Mucosa of gallbladder (tissue), 1 donor: ENCODE measurements at places on chromosomes 6 and 20. TPM values are rescaled to one million over a fixed set of nuclear protein-coding genes. Genes with fewer than 3 reads are reported as not detected.

GRCh38 chr6:165562421-165563090 lies 100.5 kb downstream of the PDE10A start:
- no peak for DNase-seq

- DNase-seq: no peak
These were observed 376.7 kb downstream of the CDH26 start for GRCh38 chr20:60334911-60335310.

GRCh38 chr6:23611776-23612381 lies 514.1 kb upstream of the NRSN1 start:
- DNase-seq: no peak

PLCB1 gene
- total RNA-seq: 19.0 TPM

GRCh38 chr20:51584116-51584515 lies 41.6 kb upstream of the NFATC2 start:
- no peak for DNase-seq

DNA sequence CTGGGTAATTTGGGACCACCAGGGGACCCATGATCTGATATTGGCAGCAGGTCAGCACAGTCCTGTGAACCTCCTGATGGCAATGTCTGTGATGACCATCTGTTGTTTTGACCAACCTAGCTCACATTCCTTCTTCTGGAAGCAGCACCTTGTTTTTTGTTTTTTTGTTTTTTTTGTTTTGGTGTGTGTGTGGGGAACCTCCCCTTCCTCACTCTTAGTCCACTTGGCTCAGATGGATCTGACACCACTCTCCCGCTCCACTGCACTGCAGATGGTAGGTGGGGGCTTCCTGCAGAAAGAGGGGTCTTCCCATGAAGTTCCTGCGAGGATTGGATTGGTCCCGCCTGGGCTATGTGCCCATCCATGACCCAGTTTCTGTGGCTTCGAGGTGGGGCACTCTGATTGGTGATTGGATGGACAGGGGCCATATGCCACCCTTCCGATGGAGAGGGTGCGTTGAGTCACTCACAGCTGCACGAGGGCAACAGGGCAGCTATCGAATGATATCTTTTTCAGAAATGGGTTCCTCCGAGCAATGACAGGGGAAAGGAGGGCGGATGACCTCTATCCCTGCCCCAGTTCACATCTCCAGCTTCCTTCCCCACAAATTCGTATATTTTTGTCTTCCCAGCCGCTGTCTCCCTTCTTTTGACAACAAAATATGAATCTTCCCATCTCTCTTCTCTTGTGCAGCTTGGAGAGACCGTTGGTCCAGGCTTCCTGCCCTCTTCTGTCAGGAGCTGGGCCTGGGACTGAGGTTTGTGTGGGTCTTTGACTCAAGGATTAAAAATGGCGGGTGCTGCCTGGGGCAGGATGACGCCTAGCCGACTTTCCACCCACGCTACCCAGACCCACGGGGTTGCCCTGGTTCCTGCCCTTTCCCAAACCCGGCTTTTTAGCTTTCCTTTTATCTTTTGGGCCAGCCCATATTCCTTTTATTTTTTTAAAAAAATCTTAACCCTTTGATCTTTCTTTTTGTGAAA lies 132.1 kb upstream of the KCNG1 start:
- no peak for DNase-seq

LCA5 gene
- 5.7 TPM for total RNA-seq
